KBM-7 (cell line): ENCODE measurements at places on chromosomes 6 and 20.

DNA sequence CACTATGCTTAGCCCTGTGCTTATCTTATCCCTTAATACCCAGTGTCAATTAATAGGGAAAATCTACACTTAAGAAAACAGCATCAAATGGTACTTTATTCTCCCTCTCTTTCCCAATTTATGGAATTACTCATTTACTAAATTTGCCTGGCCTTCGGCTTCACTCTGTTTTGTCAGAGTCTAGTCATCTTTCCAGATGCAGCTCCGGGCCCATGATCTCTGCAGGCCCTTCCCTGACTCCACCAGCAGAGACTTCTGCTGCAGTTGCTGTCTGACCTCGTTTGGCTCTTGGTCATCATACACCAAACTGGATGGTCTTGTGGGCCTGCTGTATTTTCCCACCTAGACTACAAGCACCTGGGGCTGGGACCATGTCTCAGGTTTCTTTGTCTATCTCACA is 27.4 kb downstream of the MRS2 start:
- DNase-seq, result no peak

- DNase-seq, result no peak
Observed at GRCh38 chr6:150029749-150030148, 4.4 kb upstream of the RAET1L start.

GRCh38 chr20:35954907-35955251 is 577 bp upstream of the SCAND1 start:
- DNase-seq, result no peak

DNA sequence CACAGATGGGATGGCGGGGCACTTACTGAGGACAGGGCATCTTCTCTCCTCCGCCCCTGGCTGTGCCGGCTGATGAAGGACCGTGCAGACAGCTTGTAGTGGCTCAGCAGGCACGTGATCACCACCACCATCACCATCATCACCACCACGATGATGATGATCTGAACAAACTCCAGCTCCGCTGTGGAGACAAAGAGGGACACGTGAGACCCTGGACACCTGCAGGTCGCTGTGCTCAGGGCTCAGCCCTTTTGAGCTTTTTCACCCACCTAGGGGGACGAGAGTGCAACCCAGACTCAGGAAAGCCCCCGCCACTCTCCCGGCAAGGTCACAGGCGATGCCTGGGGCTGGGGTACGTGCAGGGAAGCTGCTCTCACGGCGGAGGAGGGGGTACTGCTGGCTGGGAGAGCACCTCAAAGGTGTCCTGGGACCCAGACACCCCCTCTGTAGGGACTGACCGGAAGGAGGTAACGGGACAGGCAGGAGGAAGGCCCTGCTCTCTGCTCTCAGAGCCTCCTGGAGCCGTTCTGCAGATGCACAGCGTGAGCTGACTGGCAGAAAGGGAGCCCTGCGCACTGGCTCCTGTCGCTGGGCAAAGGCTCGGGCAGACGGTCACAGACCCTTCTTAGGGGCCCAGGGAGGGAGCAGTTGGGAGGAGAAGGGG is 39.4 kb upstream of the ZBP1 start:
- DNase-seq, result no peak

- DNase-seq, result no peak
Observed at GRCh38 chr6:111566222-111566734, 39.4 kb downstream of the TRAF3IP2 start.

DNA sequence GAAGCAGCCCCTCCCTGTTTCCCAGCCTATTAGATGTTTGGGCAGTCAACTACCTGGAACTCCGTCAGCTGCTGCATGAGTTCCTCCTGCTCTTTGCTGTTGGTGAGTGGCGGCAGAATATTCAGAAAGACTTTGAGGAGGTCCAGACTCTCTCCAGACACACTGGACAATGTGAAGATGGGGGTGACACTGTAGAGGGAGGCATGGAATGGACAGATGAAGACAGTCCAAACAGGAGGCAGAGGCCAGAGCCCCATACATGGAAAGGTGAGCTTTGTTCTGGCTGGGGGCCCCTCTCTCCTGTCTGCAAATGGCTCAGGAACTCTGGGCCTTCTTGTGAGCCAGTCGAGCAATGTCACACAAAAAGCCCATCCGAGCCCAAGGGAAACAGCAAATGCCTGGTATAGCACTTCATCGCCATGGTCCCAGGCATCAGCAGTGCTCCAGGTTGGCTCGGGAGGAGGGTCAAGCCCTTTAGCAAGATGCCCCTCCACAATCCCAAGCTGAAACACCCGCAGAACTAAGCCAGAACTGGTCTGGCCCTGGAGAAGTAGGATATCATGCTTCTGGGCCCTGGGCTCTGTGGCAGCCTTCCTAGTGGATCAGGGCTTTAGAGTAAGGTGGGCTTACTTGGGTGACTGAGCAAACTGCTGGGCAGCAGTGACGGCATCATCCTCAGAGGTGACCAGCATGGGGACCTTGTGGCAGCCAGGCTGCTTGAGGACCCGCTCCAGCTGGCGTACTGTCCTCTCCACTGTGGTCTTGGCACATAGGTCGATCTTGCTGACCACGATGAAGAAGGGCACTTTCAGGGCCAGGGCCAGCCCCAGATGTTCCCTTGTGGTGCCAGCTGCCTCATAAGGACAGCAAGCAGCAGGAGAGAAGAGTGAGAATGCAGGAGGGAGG is 4.9 kb downstream of the GTPBP2 start:
- no peak for DNase-seq

DNA sequence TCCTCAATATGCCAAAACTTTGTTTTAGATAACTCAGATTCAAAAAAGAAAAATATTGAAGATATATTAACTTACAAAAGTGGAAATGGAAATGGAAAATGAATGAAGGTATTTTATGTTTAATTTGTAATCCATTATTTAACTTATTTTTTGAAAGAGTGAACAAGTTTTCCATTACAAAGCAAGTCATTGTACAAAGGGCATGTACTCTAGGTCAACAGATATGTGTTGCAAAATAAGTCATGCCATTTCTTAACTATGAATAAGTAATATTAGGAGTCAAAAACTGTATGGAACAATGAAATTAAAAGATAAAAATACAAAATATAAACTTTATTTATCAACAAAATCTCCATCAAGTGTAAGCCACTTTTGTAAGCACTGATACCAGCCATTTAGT is 25.9 kb upstream of the DEFB113 start:
- DNase-seq, result no peak

GRCh38 chr6:23642849-23643248 is 483.2 kb upstream of the NRSN1 start:
- no peak for DNase-seq

DNA sequence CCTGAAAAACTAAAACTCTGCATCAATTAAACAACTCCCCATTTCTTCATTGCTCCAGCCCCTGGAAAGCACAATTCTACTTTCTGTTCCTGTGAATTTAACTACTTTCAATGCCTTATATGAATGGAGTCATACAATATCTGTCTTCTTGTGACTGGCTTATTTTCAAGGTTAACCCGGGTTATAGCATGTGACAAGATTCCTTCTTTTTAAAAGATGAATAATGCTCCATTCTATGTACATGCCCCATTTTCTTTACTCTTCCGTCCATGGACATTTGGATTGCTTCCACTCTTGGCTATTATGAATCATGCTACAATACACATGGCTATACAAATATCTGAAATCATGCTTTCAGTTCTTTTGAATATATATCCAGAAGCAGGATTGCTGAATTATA is 334.9 kb upstream of the ID4 start:
- no peak for DNase-seq

- DNase-seq, result no peak
Observed at GRCh38 chr6:120965814-120966213, 368.5 kb downstream of the TBC1D32 start.

DNA sequence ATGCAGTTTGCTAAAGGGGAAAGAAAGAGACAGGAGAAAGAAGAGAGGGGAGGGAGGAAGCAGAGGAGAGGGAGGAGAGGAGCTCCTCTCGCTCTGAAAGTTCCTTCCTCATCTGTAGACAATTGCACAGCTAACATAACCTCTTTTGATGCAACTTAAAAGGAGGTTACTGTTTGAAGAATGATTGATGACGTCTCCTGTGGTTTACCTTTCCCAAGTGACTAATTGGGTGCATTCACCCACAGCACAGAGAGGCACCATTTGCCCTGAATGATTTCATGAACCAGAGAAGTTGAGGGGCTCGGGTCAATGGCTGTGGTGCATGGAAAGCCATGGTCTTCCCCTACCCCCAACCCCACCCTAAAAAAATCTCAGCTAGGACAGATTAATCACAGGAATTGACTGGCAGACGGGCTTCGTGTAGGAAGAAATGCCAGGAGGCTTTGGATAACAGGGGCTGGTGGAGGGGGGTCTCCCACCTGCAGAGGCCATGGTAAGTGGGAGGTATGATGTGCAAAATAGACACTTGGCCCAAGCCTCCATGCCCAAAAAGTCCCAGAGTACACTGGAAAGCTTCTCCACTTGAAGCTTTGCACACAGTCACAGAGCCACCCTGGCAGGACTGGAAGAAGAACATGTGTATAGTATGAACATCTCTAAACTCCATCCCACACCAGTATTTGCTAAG is 213.7 kb downstream of the ANKRD60 start:
- DNase-seq, result no peak

DNA sequence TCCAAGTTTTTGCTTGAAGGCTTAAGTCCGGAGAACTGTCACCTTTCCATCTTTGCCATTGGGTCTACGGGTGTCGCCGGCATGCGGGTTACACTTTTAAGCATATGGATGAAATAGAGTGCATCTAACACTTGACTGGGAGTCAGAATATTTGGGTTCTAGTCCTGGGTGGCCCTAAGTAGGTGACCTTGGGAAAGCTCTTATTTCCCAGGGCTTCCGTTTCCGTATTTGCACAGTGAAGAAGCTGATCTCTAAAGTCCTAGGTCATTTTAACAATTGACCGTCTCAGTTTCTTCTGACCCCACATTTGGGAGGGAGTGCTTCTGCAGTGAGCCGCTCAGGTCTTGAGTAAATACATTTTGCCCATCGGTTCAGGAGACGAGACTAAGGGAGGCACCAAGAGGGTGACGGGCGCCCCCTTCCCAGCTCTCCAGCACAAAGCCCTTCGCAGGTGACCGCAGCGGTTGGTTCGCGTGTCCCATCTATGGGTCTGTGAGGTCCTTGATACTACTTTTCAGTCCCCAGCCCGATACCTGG is 651 bp upstream of the BLTP3A start:
- no peak for DNase-seq

- DNase-seq, result no peak
Observed at GRCh38 chr6:15305909-15306308, 60.0 kb downstream of the JARID2 start.

GRCh38 chr6:169340395-169340794 is 86.7 kb upstream of the THBS2 start:
- DNase-seq, result no peak
